ENCODE measurements at places on chromosomes 1 and 21.

DNA sequence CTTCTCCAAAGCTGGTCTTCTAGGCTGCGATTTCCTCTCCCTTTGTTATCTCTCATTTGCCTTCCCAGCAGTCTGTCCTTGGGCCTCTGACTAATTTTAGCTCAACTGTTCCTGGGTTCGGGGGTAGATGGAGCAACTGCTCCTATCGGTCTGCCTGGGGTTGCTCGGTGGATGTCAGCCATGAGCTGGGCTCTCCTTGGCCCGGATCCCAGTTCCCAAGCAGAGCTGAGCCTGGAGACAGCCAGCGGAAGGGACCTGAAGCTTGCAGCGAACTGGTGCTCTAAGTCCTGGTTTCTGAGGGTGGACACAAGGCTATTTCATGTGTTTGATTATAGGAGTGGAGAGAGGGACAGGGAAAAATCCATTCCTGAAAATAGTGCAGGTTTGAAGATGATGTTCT is 423.0 kb downstream of the RPS6KC1 start:
- no peak for DNase-seq

- no peak for DNase-seq
These were observed 27.1 kb upstream of the TGFBR3 start for GRCh38 chr1:91913018-91913417.

DNA sequence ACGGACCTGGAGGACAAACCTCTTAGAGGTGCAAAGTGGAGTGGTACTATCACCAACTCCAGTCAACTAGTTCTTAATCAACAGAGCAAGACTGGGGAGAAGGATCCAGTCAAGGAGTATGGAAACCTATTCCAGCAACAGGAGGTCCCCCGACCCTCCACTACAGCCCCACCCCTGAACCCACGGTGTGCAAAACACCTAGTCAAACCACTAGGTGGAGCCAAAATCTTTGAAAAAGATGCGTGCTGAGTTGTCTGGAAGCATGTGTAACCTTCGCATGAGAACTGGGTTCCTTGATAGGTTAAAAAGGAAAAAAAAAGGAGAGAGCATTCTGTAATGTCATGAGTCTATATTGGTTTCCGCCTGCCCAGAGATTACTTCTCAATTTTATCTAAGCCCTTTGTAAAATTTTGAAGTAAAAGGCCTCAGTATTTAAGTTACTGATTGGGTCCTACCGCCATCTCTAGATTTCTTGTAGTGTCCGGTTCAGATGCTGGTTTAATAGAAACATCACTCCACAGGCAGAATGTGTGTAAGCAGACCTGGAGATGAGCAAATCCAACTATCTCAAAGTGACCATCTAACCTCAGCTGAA is 81.9 kb upstream of the HAO2 start:
- DNase-seq, result peak; percentile 53

DNA sequence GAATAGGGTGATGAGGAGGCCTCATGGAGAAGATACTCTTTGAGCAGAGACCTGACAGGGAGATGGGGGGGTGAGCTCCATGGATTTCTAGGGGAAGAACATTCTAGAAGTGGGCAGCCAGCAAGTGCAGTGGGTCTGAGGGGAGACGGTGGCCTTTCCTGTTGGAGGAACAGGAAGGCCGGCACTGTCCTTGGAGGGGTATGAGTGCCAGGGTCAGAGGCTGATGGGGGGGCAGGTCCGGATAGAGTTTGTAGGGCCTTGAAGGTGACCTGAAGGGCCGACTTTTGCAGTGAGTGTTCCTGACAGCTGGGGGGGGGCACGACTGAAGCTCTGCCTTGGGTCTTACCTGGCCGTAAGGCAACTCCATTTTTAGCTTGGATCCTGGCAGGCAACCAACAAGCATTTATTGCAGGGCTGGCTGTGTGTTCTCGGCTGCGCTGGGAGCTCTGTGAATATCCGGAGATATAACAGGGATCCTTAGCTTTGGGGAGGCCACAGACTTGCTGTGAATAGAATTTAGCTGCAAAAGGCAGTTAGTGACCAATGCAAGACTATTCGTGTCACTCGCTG is 130.6 kb downstream of the MRPS6 start:
- DNase-seq, result no peak

DNA sequence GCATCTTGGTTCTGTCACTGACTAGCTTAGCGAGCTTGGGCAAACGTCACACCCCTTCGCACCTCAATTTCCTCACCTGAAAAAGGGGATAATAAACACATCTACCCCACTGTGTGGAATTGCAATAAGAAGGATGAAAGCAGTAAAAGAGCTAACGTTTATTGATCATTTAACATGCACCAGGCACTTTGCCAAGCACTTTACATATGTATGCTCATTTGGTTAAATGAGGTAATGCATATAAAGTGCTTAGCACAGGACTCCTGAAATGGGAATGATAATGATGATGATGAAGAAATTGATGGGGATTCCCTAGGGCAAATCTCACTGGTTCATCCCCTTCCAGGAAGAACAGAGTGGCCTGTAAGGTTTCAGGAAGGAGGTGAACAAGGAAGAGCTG is 4.8 kb downstream of the NKAIN1 start:
- DNase-seq, result no peak

GRCh38 chr1:190258003-190258402 is 219.7 kb downstream of the BRINP3 start:
- no peak for DNase-seq

DNA sequence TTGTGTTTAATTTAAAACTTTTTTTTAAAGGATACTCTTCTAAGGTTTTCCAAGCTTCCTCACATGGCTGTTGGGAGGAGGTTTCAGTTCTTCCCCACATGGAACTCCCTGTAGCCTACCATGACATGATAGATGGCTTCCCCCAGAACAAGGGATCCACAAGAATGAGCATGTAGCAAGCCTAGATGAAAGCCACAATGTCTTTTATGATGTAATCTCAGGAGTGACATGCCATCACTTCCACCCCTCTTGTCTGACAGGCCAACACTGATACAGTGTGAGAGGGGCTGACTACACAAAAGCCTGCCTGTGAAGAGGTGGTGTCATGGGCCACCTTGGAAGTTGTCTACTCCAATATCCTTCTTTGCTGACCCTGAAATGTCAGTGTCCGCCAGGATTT is 32.0 kb downstream of the CD34 start:
- no peak for DNase-seq

- no peak for DNase-seq
These were observed 894 bp downstream of the EPB41 start for GRCh38 chr1:28915031-28915895.

- no peak for DNase-seq
These were observed 132.4 kb upstream of the TMEM51 start for GRCh38 chr1:15020943-15021745.

- no peak for DNase-seq
These were observed 20.9 kb downstream of the USP48 start for GRCh38 chr1:21762022-21762404.

DNA sequence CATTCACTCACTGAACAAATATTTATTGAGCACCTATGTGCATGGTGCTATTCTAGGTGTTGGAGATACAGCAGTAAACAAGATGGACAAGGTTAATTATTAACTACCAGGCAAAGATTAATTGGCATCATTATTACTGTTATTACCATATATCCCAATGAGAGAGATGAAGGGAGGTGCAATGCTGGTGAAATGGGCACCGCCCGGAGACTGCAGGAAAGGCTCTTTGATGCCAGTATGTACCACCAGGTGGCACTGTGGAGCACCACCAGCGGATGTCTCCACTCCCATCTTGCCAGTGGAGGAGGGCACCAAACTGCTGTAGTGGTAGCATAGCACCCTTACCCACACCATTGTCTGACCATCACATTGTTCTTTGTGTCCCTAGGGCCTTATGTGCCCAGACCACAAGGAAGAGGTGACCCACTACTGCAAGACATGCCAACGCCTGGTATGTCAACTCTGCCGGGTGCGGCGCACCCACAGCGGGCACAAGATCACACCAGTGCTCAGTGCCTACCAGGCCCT is 3.0 kb downstream of the TRIM46 start:
- peak; percentile 94 for DNase-seq

DNA sequence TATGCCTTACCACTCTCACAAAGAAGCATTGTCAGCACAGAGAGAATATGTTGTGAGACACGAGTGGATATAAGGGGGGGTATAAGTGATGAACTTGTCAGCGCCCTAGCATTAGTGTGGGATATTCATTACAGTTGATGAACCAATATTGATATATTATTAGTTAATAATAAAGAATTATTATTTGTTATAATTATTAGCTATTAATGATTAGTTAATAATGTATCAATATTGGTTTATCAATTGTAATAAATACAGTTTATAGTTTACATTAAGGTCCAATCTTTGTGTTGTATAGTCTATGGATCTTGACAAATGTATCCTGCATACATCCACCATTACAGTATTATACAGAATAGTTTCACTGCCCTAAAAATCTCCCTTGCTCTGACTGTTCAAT is 120.2 kb upstream of the NCAM2 start:
- no peak for DNase-seq

GRCh38 chr1:54815086-54815876 is 14.2 kb upstream of the TTC22 start:
- no peak for DNase-seq

DNA sequence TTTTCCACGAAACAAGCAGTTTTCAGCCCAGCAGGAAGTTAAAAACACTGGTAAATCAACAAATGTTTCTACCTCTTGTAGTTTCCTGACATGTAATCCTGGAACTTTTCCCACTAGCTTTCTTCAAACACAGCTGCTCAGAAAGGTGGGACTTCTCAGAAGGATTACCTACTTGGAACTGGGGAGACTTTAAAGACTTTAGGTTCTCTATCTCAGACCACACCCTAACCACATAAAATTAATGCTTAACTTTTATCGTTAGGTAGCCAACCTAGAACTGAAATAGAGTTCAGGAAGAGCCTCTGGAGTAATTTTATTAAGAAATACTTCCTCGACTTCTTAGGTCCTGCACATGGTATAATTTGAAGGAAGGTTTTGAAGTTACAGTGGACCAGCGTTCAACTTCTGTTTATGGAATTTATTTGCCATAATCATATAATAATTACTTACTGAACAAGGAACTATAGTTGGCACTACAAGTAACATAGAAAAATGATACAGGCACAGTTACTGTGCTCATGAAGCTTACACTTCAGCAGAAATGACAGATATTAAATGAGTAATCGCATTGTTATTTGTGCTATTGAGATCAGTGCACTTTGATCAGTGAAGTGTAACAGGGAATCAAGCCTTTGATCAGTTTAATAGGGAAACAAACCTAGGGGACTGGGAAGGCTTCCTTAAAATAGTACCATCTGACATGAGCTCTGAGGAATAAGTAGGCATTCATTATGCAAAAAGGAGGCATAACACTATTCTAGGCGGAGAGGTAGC is at the start of gene BCL2L15:
BCL2L15 (minus strand) TSS at position 180 of the 774 bp plus-strand sequence. CDS start 206 bp downstream, outside the sequence.
- no peak for DNase-seq

DNA sequence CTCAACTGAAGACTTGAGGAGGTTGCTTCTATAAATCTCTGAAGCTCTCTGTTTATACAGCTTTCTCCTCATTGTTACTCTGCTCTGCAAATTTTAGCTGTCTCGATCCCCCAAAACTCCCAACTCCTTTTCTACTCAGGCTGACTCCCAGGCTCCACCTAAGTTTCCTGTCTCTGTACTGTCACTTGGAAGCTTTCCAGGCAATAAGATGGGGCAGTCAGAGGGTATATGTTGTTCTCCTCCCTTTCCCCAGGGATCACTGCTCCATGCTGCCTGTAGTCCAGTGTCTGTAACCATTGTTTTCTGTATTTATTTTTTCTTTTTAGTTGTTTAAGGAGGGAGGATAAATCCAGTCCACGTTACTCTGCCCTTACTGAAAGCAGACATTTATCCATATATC is 13.4 kb downstream of the TSNAX start:
- DNase-seq, result no peak

DNA sequence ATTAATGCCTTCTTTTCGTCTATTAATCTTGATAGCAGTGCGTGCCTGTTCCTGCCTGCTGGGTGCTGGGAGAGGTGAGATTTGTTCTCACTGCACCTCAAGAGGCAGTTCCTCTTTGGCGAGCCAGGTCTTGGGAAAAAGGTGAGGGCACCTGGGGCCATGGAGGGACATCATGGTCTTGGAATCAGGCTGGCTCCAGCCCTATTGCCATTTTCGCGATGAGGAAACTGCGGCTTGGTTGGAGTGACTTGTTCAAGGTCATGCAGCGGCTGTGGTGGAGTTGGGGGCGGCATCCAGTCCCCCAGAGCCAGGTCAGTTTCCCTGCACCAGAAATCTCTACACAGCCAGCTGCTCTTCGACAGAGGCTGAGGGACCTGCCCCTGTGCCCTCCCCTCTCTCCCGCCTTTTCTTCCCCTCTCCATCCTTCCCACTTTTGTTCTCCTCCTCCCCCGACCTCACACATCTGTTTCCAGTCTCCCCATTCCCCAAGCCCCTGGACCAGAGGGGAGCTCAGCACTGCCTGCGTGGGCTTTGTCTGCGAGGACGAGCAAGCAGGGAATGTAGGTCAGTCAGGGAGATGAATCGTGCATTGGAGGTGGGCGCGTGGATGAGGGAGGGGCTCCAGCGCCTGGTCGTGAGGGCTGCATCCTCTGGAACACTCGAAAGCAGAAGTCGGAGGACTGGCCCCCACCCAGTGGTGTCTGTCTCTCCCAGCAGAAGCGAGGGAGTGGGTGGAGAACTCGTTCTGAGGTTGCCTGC is 135.1 kb downstream of the ACTL8 start:
- no peak for DNase-seq

DNA sequence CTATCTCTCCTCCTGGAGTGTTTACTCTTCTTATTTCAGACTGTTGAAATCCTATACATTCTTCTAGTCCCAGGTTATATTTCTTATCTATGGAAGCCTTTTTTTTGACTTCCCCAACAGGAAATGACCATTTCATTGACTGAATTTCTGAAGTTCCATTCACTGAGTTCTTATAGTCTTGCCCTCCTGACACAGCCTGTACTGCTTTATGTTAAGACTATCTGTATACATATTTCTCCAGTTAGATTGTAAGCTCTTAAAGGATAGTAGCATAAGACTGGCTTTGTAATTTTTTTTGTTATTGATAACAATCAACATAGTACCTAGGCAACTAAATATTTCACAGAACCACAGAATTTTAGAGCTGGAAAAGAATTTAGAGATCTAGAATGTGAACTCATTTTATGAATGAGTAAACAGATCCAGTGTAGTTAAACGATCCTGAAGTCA is 14.9 kb upstream of the MACF1 start:
- DNase-seq, result no peak

- no peak for DNase-seq
These were observed 20.2 kb downstream of the NSL1 start for GRCh38 chr1:212771341-212771740.

DNA sequence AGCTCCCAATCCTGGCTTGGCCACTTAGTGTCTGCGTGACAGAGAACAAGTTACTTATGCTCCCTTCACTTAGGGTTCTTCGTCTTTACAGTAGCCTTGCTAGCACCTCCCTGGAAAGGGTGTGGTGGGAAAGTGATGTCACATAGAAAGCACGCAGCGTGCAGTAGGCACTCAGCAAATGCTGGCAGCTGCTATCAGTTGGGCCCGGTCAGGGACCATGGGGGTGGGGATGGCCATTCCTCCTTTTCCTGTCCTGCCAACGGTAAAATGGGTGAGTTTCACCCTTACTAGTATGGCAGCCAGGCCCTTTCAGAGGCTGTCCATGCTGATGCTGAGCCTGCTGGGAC is 6.2 kb upstream of the KCNA10 start:
- DNase-seq, result no peak

GRCh38 chr1:24416666-24417391 is 1.2 kb downstream of the NIPAL3 start:
- DNase-seq, result peak; percentile 81

- no peak for DNase-seq
These were observed 6.3 kb downstream of the RUNX1 start for GRCh38 chr21:35042836-35043235.

- no peak for DNase-seq
These were observed 128.1 kb upstream of the JUN start for GRCh38 chr1:58911841-58912499.

- no peak for DNase-seq
These were observed 94.3 kb upstream of the IRF2BP2 start for GRCh38 chr1:234704106-234704887.

GRCh38 chr1:11468878-11469277 is 10.1 kb upstream of the DISP3 start:
- DNase-seq, result no peak

All from GM03348 (cell line).